B cell (primary cell): ENCODE measurements at places on chromosomes 12 and 14.

DNA sequence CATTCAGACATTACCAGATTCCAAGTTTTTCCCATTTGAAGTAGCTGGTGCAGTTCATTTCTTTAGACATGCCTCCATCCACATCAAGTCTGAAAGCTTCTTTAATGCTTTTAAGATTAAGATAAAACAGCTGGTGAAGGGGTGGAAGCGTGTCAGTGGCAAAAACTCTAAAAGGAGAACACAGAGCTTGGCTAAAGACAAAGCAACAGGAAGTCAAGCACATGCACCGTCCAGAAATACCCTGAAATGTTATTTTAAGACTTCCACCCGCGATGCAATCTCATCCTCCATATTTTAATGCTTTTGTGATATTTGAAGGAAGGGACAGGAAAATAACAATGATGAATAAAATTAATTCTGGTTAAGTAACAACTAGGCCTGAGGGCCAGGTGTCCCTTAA, 31.8 kb downstream of the PPM1H start:
- DNase-seq: no peak

DNA sequence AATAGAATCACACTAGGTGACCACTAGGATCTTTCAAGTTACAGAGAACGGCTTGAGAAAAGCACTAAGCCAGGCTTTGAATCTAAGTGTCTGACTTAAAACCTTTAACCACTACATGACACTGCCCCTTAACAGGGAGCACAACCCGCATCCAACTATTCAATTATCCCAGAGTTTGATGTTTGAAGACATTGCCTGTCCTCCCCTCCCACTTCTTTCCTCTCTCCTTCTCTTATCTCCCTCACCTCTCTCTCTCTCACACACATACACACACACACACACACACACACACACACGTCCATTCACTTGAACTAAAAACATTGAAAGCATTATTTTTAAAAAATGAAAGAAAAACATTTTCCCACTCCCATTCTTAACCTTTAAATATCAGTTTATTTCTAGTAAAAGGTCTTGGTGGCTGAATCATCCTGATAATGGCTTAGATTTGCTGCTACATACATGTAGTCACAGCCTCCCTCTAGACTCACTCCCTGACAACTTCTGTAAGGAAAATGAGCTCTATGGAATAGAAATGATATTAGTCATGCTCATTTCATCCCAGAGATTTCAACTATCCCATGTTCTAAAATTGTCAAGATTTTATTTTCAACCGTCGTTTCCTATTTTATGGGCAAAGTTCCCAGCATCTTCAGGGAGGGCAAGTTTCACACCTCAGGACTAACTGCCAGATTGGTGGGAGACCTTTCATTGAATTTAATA, 53.5 kb upstream of the RAP1B start:
- DNase-seq: no peak

DNA sequence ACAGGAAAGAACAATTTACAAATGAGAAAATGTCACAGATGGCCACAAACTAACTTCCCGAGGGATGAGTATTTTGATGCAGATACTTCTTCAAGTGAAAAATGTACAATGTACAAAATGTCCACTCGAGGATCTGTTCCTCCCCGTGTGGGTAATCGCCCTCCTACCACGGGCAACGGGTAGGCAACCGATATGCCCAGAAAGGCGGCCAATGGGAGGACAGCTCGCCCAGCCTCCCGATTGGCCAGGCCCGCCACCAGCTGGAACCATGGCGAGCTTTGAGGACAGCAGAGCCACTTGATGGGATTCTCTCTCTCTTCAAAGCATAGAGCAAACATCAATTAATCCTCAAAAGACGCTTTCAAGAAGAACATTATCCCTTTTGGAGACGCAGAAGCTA, 42.3 kb downstream of the DPF3 start:
- no peak for DNase-seq

DNA sequence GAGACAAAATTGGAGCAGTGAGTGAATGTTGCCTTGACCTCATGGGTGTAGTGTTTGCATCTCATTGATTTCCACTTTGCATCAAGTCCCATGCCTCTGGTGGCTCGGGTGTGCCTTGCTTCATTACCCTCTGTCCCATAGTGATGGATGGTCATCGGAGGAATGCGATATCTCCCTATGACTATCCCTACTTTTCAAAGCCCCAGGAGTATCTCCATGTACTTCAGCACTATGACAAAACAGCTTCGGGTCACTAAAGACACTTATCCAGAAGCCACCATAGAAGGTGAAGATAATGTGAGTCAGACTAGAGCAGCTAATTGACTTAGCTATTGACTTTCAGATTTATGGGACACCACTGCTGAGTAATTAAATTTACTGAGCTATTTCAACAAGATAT, 355.1 kb upstream of the CCDC196 start:
- no peak for DNase-seq
